ENCODE measurements at places on chromosomes 4 and X.

DNA sequence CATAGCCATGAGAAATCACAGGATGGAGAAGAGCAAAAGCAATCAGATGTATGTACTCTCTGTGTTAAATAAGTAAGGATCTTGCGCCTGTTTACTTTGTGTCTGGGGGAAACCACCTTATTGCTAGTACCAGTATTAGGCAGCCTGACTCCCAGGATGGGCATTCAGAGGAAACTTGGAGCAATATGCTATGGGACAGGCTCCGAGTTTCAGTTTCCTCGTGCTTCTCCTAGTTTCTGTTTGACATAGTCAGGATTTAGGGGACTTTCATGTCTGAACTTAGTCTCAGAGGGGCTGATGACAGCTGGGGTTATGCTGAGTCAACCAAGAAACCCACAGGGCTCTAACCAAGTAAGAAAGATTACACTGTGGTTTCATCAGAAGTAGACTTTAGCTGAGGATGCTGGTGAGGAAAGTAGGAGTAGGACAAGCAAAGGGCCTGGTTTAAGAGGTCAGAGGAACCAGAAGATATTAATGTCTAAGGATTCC, 13.5 kb downstream of the NSUN7 start:
- no peak for DNase-seq

DNA sequence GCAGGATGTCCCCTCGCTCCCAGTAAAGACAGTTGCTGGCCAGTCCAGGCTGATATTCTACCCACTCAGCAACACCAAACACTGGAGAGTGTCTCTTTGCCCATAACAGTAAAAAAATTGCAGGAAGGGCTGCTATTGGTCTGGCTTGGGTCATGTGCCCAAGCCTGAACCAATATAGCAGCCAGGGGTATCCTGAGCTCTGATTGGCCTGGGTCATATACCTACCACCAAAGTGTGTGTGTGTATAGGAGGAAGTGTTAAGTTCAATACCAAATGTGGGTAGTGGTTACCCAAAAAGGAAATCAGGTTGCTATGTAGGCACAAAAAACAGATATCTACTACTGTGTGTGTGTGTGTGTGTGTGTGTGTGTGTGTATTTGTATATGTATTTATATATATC, 373.2 kb downstream of the BCOR start:
- no peak for DNase-seq

- no peak for DNase-seq
Measured at GRCh38 chr4:110953191-110953590, 330.3 kb upstream of the PITX2 start.

GRCh38 chr4:152363904-152364303, 172.0 kb downstream of the FBXW7 start:
- DNase-seq = no peak

DNA sequence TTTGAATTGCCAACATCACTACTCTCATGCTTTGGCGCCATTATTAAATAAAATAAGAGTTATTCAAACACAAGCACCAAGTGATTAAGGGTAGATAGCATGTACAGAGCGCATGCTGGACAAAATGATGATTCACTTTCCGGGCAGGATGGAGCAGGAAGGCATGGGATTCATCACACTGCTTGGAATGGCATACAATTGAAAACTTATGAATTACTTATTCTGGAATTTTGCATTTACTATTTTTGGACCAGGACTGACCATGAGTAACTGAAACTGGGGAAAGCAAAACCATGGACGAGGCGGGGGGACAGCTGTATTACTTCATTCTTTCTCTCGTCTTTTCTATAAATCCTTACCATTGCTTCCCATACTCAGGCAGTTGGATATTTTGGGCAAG, 28.5 kb upstream of the FGF5 start:
- DNase-seq = no peak

DNA sequence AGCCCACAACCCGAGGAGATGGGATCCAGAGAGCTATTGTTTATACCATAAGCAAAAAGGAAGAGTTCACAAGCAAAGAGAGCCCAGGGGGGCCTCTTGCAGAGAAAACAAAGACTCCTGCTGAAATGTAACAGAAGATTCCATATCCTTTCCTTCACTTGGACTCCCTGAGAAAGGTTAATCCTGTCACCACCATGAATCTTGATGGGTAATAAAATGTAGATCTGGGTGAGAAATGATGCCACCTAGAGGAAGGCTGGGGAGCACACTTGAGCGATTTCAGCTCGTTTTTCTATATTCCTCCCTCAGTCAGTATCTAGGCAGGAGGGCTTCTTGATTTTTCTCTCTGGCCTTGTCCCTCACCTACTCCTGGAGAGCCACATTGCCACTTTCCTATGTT, 10.2 kb upstream of the KCNE5 start:
- no peak for DNase-seq

DNA sequence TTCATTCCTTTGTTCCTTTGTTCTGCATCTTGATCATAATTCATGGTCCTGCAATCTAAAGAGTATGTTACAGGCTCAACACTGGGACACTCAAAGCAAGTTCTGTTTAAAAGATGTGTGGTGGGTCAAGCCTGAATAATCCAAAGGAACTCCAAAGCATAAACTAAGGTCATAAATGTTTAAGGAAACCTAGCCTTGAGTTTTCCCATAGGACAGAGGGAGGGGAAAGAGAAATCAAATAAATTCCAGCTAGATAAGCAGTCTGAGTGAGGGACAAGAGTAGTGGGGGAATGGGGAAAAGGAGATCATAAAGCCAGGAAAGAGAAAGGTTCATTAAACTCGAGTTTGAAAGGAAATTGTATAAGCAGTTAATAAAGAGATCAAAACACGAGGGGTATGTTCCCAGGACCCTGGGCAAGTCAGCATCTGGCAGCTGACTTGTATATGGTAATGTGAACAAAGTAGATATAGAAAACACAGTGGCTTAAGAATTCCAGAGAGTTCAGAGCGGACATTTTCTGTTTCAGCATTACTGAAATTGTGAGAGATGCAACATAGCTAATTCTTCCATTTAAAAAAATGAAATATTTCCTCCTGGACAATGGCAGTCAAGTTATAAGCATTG, 125.8 kb upstream of the EDNRA start:
- no peak for DNase-seq

DNA sequence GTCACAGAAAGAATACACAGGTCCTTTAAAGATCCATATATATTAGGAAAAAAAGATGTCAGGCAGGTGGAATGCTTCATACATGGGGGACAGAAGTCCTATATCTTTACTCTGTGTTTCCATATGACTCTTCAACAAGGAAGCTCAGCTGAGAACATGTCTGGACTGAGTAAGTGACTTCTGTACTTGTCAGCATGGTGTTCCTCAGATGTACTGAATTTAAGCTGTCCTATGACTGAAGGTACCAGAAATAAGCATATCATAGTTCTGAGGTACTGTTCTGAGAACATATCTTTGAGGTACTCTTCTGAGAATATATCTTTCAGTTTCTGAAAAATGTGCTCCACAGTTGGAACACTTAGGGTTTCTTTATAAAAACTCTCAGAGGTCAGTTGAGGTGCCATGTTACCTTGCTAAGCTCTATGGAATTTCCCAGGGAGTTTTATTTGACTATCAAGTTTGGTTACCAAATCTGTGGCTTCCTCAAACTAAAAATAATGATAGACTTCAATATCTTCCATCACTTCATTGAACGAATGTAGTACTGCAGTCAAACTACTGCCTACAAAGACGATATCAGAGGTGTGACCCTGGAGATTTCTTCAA, 597.2 kb upstream of the GNPDA2 start:
- DNase-seq = no peak

DNA sequence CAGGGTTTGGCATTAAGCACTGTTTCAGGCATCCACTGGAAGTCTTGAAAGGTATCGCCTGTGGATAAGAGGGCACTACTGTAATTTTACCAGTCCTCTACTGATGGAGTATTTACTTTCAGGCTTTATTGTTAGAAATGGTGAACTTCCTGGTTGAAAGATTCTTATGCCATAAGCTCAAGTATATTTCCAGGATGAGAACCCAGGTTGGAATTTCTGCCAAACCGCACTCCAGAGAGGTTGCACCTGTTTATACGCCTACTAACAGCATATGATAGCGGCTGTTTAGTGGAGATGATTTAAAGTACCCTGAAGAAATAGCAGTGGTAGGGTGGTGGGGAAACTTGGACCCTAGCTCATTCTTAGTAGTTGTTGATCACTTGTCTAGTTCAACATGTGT, 9.9 kb downstream of the FNIP2 start:
- DNase-seq = no peak

DNA sequence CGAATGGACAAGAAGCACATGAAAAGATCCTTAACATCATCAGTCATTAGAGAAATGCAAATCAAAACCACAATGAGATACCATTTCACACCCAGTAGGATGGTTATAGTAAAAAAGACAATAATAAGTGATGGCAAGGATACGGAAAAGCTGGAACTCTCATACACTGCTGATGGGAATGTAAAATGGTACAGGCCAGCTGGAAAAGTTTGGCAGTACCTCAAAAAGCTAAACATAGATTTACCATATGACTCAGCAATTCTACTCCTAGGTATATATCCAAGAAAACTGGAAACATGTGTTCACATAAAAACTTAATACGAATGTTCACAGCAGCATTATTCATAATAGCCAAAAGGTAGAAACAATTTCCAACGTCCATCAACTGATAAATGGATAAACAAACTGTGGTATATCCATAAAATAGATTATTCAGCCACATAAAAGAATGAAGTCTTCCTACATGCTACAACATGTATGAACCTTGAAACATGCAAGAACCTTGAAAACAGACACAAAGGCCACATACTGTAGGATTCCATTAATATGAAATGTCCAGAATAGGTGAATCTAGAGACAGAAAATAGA, 11.9 kb downstream of the RPS6KA3 start:
- no peak for DNase-seq

- no peak for DNase-seq
Measured at GRCh38 chrX:111376897-111377578, 35.0 kb downstream of the DCX start.

DNA sequence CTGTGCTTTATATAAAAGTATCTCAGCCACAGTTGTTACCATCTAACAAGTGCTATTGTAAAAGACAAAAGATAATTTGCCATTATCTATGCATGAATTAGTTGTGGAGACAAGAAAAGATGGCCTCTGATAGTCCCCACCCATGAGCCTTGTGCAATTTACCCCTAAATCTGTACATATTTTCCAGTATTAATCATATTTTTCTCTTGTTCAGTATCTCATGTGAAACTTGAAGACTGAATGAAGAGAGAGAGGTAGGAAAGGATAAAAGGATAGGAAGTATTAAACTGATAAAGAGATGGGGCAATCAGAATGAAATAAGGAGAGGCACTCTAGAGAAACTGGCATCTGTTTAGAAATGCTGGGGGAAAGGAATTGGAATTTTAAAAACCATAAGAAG, 3.7 kb downstream of the MYOZ2 start:
- DNase-seq = no peak

- DNase-seq = no peak
Measured at GRCh38 chr4:48121180-48121579, 12.9 kb downstream of the TXK start.

DNA sequence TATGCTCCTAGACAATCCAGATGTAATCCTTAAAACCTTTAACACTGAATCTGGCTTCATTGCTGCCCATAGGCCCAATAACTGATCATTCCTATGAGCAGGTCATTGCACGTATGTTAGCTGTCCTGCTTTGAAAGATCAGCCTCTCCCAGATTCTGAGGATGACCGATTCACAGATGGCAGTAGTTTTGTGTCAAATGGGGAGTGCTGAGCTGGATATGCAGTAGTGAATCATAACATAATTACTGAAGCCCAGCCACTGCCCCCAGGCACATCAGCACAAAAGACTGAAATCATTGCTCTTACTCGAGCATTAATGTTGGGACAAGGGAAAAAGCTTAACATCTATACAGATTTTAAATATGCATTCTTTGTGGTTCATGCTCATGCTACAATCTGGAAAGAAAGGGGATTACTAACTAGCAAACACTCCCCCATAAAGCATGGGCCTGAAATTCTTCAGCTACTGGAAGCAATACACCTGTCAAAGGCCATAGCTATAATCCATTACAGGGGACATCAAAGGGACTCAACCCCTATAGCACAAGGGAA, 16.4 kb upstream of the ZNF280C start:
- DNase-seq = no peak

GRCh38 chr4:3368334-3368733, 73.4 kb upstream of the HGFAC start:
- no peak for DNase-seq

GRCh38 chr4:149781150-149781549, 34.5 kb downstream of the IQCM start:
- DNase-seq = no peak

DNA sequence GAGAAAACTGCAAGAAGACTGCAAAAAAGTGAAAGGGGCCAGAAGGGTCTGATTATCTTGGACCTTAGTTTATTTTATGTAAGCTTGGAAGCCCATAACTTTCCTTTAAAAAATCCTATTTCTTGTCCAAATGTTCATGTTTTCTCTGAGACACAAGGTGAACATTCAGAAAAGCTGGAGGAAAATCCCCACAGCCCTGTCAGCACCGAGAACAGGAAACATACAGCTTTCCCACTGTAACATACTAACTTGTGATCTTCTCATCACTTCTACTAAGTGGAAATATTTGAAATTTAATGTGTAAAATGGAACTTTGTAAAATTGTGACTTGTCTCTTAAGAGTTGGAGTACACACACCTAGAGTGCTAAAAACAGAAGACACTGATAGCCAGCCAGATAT, 21.3 kb downstream of the GPR174 start:
- DNase-seq = no peak

- DNase-seq = no peak
Measured at GRCh38 chr4:56460085-56460484, 7.3 kb upstream of the SRP72 start.

DNA sequence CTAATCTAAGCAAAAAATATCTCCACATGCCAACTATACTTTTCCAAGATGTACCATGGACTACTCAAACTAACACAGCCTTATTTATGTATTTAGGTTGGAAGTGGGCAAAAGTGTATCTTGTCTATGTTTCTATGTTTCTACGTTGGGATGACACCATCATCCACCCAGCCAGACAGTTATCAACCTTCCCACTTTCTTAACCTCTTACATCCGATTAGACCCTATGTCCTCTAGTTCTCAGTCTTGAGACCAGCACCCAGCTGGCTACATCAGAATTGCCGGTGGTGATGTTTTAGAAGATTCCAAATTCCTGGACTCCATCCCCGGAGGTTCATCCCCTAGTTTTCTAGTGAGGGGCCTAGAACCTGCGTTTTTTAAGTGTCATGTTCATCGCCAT, 1.0 kb upstream of the AASDH start:
- DNase-seq = no peak

GRCh38 chr4:6909970-6910339, 329 bp downstream of the TBC1D14 start:
- DNase-seq = no peak

GRCh38 chr4:153432965-153433753, 33.0 kb upstream of the TMEM131L start:
- peak; percentile 31 for DNase-seq

- DNase-seq = no peak
Measured at GRCh38 chr4:160848901-160849760, 1314.7 kb downstream of the FSTL5 start.

GRCh38 chrX:48306175-48306574, 50.3 kb downstream of the SSX3 start:
- DNase-seq = no peak
